Aorta (tissue), 5 donors: ENCODE measurements at places on chromosomes 2 and 18.

DNA sequence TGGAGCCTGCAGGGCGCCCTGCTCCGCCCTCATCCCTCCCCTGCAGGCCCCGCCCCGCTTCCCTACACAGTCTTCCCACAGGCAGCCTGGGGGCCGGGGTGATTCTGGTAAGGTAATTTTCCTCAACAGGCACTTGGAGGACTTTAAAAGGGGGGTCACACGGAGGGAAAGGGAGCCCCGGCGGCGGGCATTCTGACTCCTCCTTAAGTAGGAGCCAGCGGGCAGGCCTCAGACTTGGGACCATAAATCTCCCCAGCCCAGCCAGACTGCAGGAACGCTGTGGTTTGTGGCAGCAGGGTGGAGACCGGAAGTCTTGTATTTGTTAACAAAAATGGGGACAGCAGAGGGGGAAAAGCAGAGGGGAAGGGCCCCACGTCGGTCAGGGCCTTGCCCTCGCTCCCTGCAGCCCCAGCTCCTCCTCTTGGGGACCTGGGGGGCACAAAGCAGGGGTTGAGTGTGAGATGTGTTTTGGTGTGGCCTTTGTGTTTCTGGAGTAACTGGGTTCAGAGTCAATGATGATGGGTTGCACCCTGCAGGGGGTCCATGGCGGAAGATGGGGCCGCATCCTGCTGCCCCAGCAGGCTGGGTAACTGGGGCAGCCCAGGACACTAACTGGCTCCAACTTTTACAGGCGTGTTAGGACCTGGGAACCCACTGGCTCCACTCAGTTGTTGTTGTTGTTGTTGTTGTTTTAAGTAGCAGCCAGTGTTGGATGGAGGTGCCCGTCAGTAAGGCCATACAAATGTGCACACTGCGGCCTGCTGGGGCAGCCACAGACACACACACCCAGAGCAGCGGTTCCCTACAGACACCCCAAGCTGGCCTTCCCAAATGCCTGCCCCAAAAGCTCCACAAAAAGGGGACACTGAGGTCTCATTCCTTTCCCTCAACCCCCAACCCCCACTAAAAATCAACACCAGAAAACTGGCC, 27.7 kb downstream of the SMAD7 start:
- H3K27ac ChIP-seq, result peak overlapping the region; percentile 66
- H3K27me3 ChIP-seq, result no peaks in the 10 kb centered on the region
- H3K4me1 ChIP-seq, result no peaks in the 10 kb centered on the region

DNA sequence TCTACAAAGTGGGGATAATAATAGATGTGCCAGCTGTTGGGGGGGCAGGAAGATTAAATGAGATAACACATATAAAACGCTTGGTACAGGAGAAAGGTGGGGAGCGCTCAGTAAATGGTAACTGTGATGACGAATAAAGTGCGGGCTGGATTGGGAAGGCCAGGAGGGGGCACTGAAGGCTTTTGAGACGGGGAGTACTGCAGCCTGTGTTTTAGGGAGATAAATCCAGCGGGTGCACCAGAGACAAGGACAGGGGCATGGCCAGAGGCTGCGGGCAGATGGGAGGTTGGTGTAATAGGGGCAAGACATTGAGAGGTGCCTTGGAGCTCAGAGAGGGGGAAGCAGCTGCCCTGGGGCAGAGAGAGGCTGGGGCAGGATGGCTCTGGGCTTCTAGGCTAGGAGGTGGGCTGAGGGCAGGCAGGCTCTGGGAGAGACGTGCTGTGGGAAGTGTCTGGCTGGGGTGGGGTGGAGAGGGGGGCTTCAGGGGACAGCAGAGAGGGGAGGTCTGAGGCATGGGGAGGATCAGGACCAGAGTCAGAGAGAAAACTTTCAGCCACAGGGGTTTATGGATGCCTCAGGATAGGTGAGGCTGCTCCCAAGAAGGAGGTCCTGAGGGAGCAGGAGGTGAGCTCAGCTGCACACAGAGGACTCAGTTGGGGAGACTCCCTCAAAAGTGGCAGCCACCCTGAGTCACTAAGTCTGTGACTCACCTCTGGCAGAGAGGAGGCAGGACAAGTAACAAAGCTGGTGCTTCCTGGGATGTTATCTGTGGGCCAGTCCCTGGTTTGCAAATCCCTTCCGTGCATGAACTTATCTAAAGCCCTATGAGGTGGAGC, 18.8 kb downstream of the TEX44 start:
- H3K27me3 ChIP-seq, result no peaks in the 10 kb centered on the region
- H3K4me1 ChIP-seq, result no peaks in the 10 kb centered on the region
- peak overlapping the region; percentile 90 for H3K27ac ChIP-seq
- H3K4me3 ChIP-seq, result no peak overlapping the region
- DNase-seq, result no peak
- H3K36me3 ChIP-seq, result no peaks in the 10 kb centered on the region

DNA sequence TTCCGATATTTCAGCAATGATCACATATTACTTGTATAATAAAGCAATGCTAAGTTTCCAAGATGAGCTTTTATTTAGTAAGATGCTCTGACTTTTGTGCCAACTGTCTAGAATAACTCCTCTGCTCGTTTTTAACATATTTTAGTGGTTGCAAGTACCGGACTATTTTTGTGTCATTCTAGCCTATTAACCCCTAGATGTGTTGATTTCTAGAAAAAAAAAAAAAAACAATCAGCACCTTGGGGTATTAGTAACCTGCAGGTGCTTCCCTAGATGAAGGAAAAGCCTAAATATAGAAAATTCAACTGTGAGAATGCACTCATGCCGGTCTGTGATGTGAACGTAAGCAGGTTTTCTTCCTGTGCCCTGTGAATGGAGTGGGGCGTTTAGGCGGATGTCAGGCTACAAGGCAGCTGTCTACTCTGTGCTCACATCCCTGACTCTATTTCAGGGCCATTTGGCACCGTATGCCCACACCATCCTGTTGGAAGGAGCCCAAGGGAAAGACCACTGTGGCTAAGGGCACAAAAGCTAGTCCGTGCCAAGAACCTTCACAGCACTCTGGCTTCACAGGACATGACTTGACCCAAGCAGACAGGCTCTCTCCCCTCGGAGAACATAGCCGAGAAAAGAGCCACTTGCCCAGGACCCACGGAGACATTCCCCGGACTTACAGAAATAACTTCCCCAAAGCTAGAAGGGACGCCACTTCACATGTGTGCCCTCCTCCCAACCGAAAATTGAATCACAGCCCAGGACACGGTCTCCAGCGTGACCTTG, 60.9 kb upstream of the AGAP1 start:
- H3K27ac ChIP-seq, result no peak overlapping the region
- H3K36me3 ChIP-seq, result no peaks in the 10 kb centered on the region
- no peak overlapping the region for H3K4me3 ChIP-seq
- H3K27me3 ChIP-seq, result no peaks in the 10 kb centered on the region
- H3K4me1 ChIP-seq, result no peaks in the 10 kb centered on the region

DNA sequence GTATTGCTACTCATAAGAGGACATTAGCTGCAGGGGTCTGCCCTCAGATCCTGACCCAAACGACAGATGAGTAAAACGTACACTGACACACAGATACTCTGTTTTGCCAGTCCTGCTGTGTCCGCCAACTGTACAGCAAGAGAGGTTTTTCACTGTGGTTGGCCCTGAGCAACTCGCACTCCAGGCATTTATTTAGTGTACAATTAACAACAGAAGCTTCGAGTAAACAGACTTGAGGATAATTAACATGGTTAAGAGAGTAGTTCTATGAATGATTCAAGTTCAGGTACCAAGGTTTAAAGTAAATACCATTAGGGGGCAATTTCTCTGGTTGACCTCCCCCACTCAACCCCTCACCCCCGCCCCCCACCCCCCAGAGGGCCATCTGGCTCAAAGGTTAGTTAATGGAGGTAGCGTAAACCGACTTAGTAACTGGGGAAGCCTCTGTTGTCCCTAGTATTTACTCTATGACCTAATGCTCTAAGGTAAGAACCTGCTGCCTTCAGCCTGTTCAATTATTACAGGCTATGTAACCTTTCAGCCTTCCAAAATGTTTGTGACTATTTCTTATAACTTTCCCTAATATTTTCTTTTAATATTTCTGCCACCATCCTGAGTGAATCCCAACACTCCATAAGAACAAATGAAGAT, 103.9 kb upstream of the XIRP2 start:
- no peak for DNase-seq
- H3K4me1 ChIP-seq, result no peaks in the 10 kb centered on the region
- no peak overlapping the region for H3K27ac ChIP-seq

DNA sequence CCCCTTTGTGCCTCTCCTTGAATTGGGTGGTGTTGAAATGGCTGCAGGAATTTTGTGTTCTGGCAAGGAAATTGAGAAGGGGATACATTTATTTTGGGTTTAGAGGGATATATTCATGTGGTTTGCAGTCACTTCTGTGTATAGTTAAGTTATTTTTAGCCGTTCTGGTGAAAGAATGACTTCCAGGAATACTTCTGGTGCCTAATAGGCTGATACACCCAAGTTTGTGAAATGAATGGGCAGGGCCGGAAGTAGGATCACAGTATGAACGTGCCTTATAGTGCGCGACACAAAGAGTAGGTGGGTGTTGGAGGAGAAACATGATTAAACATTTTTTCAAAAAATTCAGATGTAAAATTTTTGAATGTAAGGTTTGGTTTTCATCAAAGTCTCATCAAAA, 168.6 kb upstream of the ATP5MC3 start:
- H3K27ac ChIP-seq, result no peak overlapping the region
- no peak overlapping the region for H3K4me3 ChIP-seq
- no peaks in the 10 kb centered on the region for H3K36me3 ChIP-seq

DNA sequence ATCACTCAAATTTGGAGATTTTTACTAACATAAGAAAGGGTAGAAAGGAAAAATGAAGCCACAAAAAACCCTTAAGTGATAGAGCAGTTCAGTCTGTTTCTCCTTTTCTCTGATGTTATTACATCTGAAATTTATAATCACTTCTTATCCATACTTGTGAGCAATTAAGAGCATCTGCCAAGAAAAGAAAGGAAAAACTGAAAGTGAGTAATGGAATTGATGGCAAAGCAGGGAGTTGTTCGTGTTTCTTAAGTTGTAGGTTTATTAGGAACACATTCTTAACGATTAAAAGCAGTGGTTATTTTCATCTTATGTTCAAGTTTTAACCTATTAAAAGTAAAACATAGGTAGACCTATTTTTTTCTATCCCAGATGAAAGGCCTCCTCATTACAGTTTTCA, 277.7 kb downstream of the RND3 start:
- no peaks in the 10 kb centered on the region for H3K27me3 ChIP-seq
- DNase-seq, result no peak
- no peaks in the 10 kb centered on the region for H3K36me3 ChIP-seq
- H3K4me1 ChIP-seq, result peaks cover 4% of the 10 kb centered on the region
- no peak overlapping the region for H3K4me3 ChIP-seq

- H3K36me3 ChIP-seq, result peaks cover 2% of the 10 kb centered on the region
- DNase-seq, result no peak
- no peaks in the 10 kb centered on the region for H3K27me3 ChIP-seq
- peaks cover 3% of the 10 kb centered on the region for H3K4me1 ChIP-seq
Measured at GRCh38 chr2:64462940-64463700, 9.2 kb downstream of the LGALSL start.

GRCh38 chr2:160224060-160224459, 24.0 kb upstream of the ITGB6 start:
- no peaks in the 10 kb centered on the region for H3K27me3 ChIP-seq
- no peak overlapping the region for H3K27ac ChIP-seq
- DNase-seq, result no peak
- peaks cover 4% of the 10 kb centered on the region for H3K4me1 ChIP-seq
- no peaks in the 10 kb centered on the region for H3K36me3 ChIP-seq
- no peak overlapping the region for H3K4me3 ChIP-seq

DNA sequence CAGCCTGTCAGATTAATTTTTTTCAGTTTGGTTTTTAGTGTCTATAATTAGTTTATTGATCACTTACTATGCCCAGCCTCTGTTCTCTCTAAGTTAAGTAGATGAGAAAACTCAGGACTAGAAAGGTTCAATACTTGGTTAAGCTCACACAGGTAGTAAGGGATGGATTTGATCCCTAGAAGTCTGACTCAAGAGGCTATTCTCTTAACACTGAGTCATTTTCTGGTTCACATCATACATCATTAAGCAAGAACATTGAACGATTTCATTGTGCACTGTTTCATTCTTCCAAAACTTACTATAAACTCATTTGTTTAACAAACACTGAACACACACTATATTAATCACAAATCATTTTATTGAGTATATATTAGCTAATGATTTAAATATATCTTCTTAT, 54.1 kb upstream of the SLC38A11 start:
- no peaks in the 10 kb centered on the region for H3K4me1 ChIP-seq
- no peak for DNase-seq
- no peak overlapping the region for H3K4me3 ChIP-seq
- H3K27ac ChIP-seq, result no peak overlapping the region
- no peaks in the 10 kb centered on the region for H3K36me3 ChIP-seq

GRCh38 chr2:189818249-189819038, 34.2 kb downstream of the PMS1 start:
- no peaks in the 10 kb centered on the region for H3K27me3 ChIP-seq
- H3K4me1 ChIP-seq, result no peaks in the 10 kb centered on the region
- no peak overlapping the region for H3K27ac ChIP-seq
- no peaks in the 10 kb centered on the region for H3K36me3 ChIP-seq
- DNase-seq, result no peak

DNA sequence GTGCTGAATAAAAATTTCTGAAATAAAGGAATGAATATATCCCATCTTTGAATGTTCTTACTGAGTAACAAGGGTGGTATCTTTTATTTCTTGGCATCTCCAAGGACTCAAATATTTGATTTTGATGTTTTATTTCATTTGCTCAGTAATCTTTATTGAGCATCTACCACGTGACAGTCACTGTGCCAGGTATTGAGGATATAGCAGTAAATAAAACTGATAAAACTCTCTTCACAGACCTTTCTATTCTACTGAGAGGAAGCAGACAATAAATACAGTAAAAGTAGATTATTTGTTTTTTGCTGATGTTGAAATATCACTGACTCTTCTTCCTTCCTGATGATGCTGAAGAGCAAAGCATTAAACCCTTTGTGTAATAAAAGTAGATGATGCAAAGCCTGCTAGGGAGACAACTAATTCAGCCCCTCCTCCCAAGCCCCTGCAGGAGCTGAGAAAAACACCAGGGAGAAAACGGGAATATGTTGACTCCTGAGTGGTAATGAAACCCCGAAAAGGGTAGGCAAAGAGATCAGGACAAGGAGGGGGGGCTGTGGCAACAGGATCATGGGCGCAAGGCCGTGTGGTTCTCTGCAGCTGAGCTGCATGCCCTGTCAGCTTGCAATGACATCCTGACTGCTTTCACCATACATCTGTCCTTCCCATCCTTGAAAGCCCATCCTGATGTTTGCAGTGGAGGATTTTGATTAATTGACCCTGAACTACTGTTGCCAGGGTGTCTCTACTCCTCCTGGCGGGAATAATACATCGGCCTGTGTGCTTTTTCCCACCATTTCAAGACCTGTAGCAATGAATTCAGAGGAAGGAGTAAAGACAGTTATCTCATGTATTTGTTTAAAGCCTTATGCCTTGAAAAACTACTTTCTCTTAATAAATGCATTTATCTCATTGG, 117.4 kb downstream of the EML6 start:
- no peak overlapping the region for H3K4me3 ChIP-seq
- H3K27ac ChIP-seq, result no peak overlapping the region
- H3K4me1 ChIP-seq, result no peaks in the 10 kb centered on the region
- no peaks in the 10 kb centered on the region for H3K27me3 ChIP-seq
- no peak for DNase-seq

- peaks cover 3% of the 10 kb centered on the region for H3K4me1 ChIP-seq
- no peaks in the 10 kb centered on the region for H3K27me3 ChIP-seq
- DNase-seq, result no peak
- H3K36me3 ChIP-seq, result no peaks in the 10 kb centered on the region
- peak overlapping the region; percentile 94 for H3K27ac ChIP-seq
- H3K4me3 ChIP-seq, result no peak overlapping the region
Measured at GRCh38 chr2:64019975-64020528, 824 bp upstream of the VPS54 start.

- H3K27ac ChIP-seq, result no peak overlapping the region
- no peak overlapping the region for H3K4me3 ChIP-seq
- H3K36me3 ChIP-seq, result no peaks in the 10 kb centered on the region
- no peak for DNase-seq
Measured at GRCh38 chr2:23292024-23292423, 93.0 kb upstream of the KLHL29 start.
